ENCODE measurements at places on chromosomes 3 and 15.

GRCh38 chr3:174857301-174857700, 1.8 kb upstream of the NAALADL2 start:
- DNase-seq: no peak

DNA sequence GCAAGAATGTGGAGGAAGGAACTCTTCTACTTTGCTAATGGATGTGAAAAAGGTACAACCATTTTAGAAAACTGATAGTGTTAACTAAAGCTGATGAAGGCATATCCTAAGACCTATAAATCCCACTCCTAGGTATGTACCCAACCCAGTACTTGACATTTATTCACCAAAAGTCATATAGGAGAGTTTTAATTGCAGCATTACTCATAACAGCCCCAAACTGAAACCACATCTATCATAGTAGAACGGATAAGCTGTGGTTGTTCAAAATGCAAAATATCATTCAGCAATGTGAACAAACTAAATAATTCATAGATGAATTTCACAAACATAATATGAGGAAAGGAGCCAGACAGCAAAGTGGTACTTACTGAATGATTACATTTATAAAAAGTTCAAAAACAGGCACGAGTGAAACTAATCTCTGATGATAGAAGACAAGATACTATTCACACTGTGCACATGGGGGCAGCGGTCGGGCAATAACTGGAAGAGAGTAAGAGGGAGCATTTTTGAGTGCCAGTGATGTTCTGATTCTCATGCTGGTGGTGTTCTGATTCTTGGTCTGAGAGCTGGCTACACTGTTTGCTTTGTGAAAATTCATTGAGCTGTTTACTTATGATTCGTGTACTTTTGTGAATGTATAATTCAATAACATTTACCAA, 34.3 kb downstream of the GOLIM4 start:
- DNase-seq: no peak

DNA sequence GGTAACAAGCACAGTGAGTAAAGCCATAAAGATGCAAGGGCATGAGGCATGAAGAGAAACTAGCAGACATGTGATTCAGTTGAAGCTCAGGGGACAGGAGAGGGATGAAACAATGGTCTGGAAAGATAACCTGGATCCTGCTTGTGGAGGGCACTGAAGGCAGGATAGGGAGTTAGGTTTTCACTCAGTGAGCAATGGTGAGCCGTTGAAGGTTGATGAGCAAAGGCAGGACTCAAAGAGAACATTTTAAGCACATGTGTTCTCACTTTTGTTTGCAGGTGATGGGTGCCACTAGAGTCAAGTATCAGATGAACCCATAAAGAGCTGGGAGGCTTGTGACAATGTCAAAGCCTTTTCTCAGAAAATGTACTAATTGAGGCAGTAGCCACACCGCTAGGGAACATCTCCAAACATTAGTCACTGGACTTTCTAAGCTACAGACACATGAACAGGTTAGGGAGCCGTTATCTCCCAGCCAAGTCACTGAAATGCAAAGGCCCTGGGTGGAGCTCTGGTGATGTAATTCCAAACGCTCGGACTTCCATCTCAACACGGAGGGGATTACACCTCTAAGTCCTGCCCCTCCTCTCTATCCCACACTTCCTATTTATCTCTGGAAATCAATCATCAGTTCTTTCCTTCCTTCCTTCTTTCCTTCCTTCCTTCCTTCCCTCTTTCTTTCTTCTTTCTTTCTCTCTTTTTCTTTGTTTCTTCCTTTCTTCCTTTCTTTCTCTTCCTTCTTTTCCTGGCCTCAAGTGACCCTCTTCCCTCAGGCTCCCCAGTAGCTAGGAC, 22.7 kb downstream of the KLHL6 start:
- DNase-seq: no peak

DNA sequence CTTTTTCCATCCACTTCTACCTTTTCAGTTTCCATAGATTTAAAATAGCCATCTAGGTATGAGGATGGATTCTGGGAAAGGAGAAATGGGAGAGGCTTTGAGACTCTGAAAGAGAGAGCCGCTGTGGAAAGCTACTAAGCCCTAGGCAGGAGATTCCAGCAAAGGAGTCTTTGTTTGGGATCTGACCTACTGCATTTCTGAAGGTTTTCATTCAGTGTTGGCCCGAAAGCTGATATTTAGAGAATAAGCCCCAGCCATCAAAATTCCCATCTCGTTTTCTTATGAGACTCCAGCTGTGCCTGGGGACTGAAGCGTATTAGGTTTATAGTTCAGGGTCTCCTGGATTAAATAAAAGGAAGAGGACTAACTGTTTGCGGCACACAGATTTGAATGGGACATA, 19.5 kb downstream of the LIPH start:
- DNase-seq: no peak

GRCh38 chr3:185823078-185824044, 1.5 kb downstream of the IGF2BP2 start:
- peak; percentile 41 for DNase-seq

DNA sequence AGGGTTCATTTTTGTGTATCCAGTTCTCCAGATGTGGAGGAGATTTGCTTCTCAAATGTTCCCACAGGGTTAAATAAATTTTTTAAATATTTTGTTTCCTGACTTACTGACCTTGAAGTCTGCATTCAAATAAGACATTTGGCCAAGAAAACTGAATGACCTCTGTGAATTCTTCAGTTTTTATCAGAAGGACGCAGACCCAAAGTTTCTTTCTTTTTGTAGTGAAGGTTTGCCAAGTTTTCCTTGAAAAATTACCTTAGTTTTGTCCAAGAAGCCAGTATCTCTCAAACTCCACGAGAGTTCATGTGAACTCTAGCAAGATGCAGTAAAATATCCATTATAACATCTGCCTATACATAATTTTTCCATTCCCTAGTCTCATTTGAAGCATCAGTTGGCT, 202.9 kb downstream of the ZMAT3 start:
- DNase-seq: no peak

GRCh38 chr15:64134345-64134829, 17.1 kb upstream of the SNX22 start:
- no peak for DNase-seq

DNA sequence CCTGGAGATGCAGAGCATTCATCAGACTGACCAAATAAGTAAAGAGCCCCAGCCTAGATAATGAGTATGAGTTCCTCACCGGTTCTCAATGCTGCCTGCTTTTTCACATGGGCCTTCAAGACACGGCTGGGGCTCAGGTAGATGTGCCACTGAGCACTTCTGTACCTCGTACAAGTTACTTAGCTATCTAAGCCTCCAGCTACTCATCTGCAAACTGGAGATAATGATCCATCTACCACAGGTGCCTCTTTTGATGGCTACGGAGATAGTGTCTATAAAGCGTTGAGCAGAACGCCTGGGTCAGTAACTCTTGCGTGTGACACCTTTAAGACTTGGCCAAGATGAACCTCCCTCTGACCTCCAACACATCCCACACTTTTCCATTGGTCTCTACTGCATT, 56.3 kb downstream of the CCR4 start:
- DNase-seq: peak; percentile 27

DNA sequence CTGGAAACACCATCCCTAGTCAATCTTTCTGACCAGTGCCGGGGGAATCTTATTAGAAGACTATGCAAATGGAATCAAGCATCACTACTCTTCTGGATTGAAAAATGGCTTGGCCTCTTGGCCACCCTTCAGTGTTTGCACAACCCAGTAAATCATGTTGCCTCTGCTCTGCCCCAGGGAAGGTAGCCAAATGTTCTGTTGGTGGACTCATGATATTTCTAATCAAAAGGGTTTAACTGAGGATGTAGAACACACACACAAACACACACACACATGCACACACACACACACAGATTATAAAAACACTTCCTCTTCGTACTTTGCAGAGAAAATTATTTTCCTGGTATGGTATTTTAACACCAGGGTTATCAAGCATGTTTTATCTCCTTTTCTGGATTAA, 7.9 kb downstream of the RBP2 start:
- DNase-seq: no peak

DNA sequence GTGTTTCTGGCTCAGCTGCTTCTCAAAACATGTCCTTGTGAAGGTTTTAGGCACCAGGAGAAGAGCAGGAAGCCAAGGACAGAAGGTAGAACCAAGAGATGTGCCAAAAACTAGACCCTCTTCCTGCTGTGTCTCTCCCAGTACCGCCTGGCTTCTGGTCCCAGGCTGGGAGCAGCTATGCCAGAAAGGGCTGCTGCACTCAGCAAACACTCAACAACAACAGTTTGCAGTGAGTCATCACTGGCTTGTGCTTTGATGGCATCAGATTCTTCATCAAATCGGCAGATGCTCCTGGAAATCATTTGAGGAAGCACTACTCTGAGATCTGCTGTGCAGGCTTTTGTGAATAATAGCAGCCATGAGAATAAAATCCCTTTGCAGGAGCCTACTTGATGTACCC, 63.2 kb downstream of the DGKG start:
- no peak for DNase-seq

DNA sequence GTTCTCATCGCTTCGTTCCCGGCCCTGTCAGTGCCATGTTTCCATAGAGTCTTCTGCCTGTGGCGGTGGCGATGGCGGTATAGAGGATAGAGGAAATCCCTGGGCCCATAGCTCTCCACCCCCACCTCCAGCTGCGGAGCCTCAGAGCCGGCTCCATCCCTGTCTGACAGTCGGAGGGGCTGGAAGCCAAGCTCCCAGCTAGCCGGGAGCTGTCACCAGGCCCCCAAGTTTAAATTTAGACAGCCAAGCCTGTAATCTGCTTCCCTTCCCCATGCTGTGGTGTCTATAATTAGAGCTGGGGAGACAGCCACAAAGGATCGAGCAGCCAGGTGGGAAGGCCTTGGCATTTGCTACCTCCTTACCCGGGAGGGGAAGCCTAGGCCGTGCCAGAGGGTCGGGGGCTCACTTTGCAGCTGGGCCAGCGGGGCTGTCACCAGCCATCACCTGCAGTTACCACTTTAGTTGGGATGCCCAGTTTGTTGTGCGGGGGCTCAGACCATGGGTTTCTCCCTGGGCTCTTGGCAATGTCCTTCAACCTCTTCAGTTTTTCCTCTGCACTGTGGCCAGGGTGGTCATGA, 56.3 kb upstream of the SEC13 start:
- DNase-seq: no peak

DNA sequence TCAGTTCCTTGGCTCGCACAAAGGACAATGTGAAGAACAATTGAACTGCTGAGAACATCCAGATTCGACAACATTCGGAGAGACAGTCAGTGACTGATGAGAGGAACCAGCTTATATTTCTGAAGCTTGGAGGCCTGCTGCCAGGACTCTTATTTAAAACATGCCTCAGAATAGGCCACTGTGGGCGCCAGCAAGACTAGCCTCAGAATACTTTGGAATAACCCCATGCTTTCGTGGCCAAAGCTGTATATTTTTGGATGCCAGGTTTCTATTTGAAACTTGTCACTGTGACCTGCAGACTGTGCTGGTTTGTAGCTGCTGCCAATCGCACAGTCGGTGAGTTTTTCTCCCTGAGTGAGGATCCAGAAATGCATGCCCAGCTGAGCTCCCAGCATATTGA, 129.9 kb upstream of the UBE3A start:
- DNase-seq: no peak

DNA sequence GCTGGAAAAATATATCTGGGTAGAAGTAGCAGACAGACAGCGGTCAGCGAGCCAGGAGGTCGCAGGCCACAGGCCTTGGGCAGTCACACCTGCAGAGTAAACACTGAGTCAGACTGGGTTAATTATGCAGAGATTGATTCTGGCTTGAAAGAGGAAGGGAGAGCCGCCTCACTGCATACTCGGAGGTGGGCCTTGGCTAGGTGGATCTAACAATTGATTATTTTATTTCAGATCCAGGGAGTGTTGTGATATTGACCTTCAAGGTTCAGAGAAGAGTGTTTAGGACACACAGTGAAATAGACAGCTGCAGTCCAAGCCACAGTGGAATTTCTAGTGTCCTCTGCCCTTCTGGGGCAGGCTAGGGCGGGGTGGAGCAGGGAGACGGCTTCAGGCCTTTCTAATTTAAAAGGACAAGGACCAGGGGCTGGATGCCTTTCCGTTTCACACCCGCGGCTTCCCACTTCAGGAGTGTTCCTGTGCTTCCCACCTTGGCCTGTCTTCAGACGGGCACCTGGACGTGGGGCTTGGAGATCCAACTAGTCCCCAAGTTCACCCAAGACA, 237.3 kb downstream of the XXYLT1 start:
- DNase-seq: no peak

DNA sequence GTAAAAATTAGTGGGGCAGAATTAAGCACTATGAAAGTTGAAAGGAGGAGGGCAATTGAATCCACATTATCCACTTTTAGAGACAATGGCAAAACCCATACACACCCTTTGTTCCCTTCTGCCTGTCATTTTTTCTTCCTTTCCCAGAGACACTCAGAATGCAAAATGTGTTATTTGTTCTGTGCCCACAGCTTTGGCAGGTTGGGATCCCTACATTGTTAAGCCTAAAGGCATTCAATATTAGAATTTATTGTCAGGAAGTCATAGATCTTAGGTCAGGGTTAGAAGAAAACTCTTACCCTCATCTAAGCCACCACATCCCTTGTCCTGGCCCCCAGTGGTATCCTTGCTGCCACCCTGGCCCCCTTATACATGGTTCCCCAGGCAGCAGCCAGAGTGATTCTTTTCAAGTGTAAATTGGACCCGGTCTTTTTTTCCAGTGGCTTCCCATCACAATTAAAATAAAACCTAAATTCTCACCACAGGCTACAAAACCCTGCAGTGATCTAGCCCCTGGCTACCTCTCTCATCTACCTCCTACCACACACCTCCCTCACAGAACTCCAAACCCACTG, 470.1 kb upstream of the ATP11B start:
- DNase-seq: no peak

- no peak for DNase-seq
These were observed 189.8 kb upstream of the RBMS3 start for GRCh38 chr3:29090912-29091597.

DNA sequence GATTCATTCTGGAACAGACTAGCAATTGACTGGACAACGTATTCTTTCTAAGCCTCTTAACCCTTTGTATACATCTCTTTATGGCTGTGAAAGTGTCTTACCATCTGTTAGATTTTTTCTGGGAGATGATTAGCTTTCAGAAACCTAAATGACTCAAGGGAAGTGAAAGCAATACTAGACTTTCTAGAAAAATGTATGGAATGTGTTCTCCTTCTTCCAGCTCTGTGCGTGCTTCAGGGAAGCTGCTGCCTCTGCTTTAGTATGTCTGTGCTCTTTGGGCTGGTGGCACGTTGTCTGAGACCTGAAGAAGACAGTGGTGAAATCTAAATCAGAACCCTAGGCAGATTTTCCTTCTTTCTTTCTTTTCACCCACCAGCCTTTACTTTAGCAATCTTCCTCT, 89.5 kb downstream of the ITPR1 start:
- no peak for DNase-seq

- no peak for DNase-seq
These were observed 106.4 kb downstream of the MFSD1 start for GRCh38 chr3:158908187-158908734.

All from stimulated activated CD8-positive, alpha-beta memory T cell treated with anti-CD3 and anti-CD28 coated beads, Interleukin-4, amount 100 ng/mL, for 48 hours (primary cell).